NCI-H2081 treated with DMSO at 0.1 percent for 48 hours (cell line): ENCODE measurements at places on chromosomes 3 and 15.

DNA sequence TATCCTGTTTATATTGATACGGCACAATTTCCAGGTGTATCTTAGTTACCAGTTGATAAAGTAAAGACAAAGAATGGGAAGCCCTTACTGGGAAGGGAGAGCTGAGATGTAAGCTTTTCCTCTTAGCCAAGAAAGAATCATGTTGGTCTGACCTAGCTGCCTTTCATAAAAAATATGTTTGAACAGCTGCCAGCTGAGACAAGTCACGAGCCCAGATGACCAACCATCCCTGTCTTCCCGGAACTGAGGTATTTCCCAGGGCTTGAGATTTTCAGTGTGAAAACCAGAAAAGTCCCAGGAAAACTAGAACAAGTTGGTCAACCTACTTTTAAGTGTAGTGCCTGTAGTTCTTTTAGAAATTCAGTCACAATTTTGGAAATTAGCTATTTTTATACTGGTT, 3.6 kb upstream of the MYH15 start:
- no peak for DNase-seq

DNA sequence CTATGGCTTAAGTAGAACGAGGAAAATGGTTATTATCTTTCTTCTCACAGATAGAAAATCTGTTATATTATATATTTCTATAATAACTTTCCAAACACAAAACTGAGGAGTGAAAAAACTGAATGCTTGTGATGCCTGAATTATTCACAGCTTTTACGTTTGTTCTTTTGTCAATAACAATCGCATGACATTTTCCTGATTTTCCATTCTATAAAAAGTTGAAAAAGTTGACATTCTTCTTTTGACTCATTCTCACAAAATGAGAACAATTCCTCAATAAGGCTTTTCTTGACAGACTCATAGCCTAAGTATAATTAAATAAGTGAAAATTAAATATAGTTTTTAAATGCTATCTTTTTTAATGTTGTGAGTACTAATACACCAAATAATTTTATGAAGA, 288.8 kb upstream of the TGFBR2 start:
- no peak for DNase-seq

GRCh38 chr3:101806491-101806890, 27.5 kb downstream of the NXPE3 start:
- DNase-seq = no peak

DNA sequence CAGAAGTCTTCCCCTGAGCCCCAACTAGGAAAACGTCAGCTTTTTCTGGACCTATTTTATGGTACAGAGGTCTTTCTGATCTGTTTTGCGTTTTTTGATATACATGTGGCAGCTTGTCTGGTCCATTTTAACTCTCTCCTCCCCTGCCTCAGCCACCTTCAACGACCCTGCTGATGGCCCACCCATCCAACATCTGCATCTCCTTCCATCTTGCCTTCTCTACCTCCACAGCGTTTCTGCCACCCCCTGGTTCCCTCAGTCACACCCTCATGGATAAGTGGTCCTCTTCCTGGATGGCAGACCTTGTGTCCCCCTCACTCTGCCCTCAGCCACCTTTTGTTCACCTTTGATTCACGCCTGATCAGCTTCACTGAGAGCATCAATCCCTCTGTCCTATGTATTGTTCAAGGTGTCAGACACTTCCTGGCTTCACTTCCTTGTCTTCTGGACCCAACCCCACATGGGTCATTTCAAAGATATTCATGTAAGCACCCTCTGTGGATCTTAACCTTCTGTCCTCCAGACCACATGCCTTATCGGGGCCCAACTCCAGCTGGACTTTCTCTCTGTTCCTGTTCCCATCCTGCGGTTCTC, 13.5 kb downstream of the AHSG start:
- no peak for DNase-seq

DNA sequence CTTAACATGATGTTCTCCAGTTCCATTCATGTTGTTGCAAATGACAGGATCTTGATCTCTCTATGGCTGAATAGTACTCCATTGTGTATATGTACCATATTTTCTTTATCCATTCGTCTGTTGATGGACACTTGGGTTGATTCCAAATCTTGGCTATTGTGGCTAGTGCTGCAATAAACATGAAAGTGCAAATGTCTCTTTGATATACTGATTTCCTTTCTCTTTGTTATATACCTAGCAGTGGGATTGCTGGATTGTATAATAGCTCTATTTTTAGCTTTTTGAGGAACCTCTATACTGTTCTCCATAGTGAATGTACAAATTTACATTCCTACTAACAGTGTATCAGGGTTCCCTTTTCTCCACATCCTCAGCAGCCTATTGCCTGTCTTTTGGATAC, 5.9 kb upstream of the RBP2 start:
- DNase-seq = no peak

DNA sequence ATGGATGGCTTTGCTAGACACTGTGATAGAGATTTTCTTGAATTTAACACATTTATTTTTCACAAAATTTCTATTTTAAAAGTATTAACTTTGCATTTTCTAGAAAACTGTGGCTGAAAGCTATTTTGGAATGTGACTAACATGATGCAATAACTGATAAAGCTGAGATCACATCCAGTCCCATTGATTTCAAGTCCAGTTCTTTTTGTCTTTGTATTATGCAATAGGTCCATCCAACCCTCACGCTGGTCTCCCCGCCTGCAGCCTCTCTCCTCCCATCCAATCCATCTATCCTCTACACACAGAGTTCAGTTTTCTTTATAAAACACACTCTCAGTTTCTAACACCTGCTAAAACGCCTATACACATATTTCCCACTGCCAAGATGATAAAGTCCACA, 178.8 kb downstream of the CNTN3 start:
- DNase-seq = no peak

- DNase-seq = no peak
These were observed 81.3 kb upstream of the ZBED2 start for GRCh38 chr3:111676211-111677006.

GRCh38 chr15:36742696-36743095, 163.3 kb downstream of the CDIN1 start:
- DNase-seq = no peak

- no peak for DNase-seq
These were observed 4.1 kb upstream of the EPHB3 start for GRCh38 chr3:184557348-184557950.

- no peak for DNase-seq
These were observed 15.5 kb upstream of the ZBED2 start for GRCh38 chr3:111610612-111611054.
